ENCODE measurements at places on chromosomes 6 and 20.

- no peak for DNase-seq
These were observed 235.8 kb upstream of the KCNG1 start for GRCh38 chr20:51258582-51259165.

DNA sequence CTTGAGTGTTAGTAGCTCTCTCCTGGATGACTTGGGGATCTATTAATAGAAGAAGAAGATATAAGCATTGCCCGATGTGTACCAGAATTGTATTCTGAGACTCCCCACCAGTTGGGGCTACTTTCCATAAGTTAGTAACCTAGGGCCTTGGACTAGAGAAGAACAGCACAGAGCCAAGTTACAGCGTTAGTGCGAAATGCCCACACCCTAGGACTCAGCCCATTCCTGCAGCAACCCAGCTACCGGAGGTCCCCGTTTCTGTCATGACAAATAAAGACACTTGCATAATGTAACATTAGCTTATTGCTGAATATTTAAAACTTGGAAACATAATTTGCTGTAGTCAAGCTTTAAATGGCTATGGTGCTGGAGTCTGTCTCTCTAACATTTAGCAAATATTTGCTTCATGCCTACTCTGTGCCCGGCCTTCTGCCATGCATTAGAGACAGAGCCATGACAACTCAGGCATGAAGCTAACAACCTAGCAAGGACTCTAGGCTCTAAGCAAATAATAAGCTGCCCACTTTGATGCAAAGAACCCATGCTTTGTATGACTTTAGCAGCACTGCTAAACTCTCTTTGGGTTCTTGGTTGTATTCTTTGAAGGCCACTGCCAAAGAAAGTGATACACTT, 103.4 kb upstream of the COL21A1 start:
- DNase-seq: no peak

DNA sequence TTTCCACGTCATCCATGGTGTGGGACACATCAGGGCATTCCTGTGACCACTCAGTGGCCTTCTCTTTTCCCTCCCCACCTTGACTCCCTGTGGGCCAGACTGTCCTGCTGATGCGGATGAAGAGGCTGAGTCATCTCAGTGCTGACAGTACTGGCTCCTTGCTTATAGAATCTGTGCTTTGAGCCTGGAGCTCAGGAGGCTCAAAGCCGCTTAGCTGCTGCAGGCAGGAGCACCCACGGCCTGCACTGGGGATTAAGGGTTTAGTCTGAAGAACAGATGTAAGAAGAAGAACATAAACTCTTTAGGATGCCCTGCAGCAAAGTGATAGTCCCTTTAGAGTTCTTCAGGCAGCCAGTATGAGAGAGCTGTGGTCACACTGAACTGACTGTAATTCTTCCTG, 642.0 kb upstream of the CHD6 start:
- DNase-seq: no peak

- no peak for DNase-seq
These were observed 45.7 kb downstream of the RAMACL start for GRCh38 chr6:166540631-166541331.

DNA sequence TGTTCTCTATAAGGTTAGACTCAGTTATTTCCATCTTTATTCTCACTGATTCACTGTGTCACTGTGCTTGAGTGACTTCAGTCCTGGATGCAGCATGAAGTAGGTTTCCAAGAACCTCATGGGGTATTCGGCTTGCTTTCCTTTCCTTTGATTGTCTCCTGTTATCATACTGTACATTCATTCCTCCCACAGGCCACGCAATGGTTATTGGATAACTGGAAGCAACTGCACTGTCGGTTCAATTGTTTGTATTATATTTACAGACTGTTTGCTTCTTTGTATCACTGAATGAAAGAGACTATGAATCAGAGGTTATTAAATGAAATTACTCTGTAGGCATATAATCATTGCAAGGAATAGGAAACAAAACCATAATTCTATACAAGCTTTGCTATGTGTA, 129.4 kb downstream of the MAP7 start:
- no peak for DNase-seq

GRCh38 chr20:51187261-51187660, 164.4 kb upstream of the KCNG1 start:
- DNase-seq: no peak

DNA sequence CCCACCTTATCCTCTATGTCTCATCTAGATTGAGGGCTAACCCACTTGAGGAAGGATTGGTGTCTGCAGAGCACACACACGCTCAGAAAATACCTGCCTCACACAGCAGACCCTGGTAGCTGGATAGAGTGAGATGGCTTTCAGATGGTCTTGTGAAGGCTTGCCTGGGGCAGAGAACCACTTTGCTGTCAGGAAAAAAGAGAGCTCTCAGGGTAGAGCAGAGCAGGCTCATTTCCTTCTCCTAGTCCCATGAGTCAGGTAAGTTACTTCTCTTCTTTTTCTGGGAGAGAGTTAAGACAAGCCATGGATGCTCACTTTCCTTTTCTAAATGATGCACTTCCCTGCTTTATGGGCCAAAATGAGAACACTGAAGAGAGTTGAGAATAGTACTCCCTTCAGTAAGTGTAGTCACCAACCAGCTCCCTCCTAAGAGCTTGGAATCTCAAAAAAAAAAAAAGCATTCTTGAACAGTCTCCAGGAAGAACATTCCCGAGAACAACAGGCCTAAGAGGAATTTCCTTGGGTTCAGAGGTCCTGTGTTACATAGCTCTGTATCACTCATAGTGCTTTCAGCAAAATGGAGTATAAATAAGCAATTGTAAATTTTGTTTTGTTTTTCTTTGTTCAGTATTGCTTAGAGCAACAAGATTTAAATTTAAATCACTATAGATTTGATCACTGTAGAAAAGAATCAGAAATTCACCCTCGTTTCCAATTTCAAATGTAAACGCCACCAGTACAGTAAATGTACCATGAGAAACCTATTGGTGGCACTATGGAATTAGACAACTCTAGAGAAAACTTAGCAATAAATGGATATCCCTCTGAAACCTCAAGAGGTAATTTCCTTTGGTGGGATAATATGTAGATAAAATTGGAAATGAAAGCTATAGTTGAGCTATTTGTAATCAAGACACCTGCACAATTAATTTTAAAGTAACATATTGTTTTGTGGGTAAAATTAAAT, 530.3 kb downstream of the RFPL4B start:
- DNase-seq: no peak

DNA sequence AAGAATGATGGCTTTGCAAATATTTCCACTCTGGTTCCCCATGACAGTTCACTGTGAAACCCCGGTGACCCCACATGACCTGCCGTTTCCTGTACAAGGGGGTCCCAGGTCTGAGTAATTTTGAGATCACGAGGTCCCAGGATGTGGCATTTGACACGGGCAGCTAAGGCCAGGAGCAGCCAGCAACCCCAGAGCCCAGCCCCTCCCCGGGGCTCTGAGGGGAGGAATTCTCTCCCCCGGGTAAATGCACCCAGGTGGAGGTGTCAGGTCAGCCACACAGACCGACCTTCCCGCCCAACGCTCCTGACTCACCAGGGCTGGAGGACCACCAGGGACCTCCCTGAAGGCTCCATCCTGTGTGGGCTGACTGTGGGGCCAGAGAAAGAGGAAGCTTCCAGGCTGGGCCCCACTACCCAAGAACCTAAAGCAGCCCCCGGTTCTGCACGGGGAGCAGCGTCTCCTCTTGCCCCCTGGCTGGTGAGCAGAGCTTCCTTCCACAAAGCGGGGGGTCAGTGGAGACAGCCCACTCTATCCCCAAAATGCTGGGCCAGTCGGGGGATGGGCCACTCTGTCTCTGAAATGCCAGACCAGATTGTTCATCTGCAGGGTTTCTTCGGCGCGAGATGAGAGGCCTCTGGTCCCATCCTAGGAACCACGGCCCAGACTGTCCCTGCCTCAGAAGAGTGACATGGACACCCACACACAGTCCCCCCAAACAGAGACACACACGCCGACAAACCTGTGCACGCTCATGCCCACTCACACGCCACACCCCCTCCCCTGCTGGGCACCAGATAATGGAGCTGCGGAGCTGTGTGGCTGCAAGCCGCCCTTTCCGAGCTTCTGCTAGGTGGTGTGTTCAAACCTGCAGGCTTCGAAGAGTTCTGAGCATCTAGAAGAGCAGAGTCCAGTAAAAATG, 23.4 kb upstream of the SLCO4A1 start:
- DNase-seq: no peak

GRCh38 chr6:34154668-34155447, 9.0 kb upstream of the GRM4 start:
- peak; percentile 67 for DNase-seq

GRCh38 chr6:151276112-151276740, 36.5 kb downstream of the AKAP12 start:
- DNase-seq: no peak

- DNase-seq: no peak
These were observed 34.7 kb downstream of the BMP2 start for GRCh38 chr20:6802227-6802626.

DNA sequence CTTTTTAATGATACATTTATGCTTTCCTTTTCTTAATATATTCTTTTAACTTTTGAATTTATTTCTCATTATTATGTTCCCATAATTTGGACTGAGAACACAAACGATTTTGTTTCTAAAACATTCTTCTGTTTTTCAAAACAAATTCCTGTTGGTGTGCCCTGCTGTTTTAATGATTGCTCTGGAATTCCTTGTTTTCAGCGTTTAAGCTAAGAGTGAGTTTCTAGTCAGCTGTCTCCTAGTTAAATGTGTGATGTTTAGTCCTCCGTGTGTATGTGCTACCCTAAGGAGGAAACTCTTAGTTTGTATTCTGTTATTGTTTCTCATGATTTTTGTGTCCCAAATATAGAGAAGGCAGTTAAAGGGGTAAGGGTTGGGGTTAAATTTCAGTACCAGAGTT, 306.1 kb upstream of the RGS17 start:
- no peak for DNase-seq

- DNase-seq: no peak
These were observed 194.0 kb upstream of the POU3F2 start for GRCh38 chr6:98640366-98640765.

GRCh38 chr6:1756472-1757129, 146.9 kb downstream of the FOXC1 start:
- DNase-seq: no peak

GRCh38 chr20:38727607-38728190, 3.4 kb downstream of the SLC32A1 start:
- DNase-seq: no peak

Data from activated CD8-positive, alpha-beta memory T cell treated with anti-CD3 and anti-CD28 coated beads for 48 hours (primary cell).